Activated CD8-positive, alpha-beta memory T cell treated with anti-CD3 and anti-CD28 coated beads, Interleukin-2, amount 10 ng/mL, durations not matched to agents 7 days and 5 days (primary cell): ENCODE measurements at places on chromosomes 1 and 21. TPM values are rescaled to one million over a fixed set of nuclear protein-coding genes. Genes with fewer than 3 reads are reported as not detected.
A peak's percentile ranks its signal among the peaks of the same experiment; 100 is the strongest.

DNA sequence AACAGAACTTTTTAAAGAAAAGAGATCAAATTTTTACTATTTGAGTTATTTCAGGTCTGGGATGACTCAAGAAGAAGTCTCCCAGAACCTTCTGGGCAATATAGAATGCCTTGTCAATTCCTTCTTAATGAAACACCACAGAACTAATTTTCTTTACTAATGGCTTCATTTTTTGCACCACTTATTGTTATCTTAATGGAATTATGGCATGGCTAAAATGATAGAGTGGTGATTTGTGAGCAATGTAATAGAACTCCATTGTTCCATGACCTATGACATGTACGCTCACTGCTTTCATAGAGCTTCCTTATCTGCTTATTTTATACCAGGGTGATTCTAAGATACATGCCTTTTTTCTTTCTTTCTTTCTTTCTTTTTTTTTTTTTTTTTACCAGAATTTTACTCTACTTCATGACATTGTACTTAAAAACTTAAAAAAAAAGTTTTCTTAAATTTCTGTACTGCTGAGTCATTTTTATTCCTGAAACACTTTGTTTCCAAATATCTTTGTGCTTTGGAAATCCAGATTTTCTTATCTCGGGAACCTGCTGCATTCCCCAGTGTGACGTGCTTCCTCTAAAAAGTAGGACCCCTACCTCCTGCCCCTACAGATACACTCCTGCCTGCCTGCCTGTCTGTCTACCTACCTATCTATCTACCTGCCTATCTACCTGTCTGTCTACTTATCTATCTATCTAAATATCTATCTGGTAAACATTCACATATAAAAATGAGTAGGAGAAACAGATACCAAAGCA lies 284.9 kb downstream of the PBX1 start:
- H3K4me1 ChIP-seq, result no peaks in the 10 kb centered on the region
- H3K27ac ChIP-seq, result no peak overlapping the region

DNA sequence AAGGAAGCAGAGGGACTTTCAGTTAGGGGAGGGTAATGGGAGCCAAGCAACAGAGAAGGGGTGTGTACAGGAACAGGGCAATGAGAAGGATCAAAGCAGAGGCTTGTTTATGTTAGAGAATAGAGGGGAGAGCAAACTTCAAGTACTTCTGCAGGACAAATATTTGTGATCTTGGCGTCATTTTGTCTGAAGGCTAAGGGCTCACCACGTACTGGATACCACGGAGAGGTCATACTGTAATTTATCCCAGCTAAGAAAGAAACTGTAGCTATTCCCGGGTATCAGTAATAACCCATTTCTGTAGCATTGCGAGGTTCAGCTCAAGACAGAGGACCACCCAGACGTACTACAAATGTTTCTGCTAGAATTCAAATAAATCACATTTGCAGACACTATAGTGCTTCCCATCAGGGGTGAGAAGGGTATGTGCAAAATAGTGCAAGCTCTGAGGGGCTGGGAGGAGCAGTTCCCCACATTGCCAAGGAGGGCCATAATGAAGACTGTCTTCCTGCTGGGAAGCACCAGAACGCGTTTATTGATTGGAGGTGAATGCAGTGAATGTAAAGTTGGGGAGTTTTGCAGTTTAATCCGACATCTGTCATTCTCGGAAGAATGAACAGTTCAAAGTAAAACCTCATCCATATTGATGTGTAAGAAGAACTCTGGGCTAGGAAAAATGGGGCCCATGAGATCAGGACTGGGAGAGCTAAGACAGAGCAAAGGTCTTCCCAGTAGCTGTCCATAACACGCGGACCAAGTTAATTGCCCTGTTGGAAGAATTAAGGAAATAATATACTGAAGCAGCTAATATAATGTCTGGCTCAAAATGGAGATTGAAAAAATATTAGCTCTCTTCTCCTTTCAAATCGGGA lies 136.9 kb downstream of the RWDD3 start:
- H3K27ac ChIP-seq, result no peak overlapping the region
- H3K4me3 ChIP-seq, result no peak overlapping the region
- DNase-seq, result no peak
- H3K4me1 ChIP-seq, result no peaks in the 10 kb centered on the region
- no peaks in the 10 kb centered on the region for H3K36me3 ChIP-seq
- no peaks in the 10 kb centered on the region for H3K27me3 ChIP-seq

DNA sequence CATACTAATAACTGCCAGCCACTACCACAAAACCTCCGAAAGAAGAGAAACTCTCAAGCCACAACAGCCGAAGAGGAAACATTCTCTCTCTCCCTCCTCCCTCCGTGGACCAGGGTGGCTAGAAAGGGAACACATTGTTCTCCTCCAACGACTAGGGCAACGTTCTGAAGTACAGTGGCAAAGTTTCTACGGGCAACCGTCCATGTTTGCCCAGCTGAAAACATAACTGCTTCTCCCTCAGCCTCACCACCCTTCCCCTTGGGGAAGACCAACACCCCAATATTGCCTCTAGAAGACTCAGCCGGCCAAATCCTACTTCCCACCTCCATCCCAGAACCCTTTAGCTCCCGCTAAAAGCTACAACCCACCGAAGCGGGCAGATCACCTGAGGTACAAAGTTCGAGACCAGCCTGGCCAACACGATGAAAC lies 2.0 kb downstream of the GLUL start:
- no peak for DNase-seq
- H3K36me3 ChIP-seq, result peaks cover 43% of the 10 kb centered on the region
- peaks cover 26% of the 10 kb centered on the region for H3K4me1 ChIP-seq
- H3K4me3 ChIP-seq, result peak overlapping the region; percentile 80

DNA sequence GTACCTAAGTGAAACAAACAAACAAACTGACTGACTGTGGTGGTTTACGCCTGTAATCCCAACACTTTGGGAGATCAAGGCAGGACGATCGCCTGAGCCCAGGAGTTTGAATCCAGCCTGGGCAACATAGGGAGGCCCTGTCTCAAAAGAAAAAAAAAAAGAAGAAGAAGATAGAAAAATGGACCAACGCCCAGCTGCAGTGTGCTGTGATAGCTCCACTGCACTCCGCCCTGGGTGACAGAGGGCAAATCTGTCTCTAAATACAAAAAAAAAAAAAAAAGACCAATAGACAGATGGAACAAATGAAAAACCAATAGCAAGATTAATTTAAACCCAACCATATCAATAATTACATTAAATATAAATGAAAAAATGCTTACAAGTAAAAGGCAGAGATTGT lies 13.9 kb downstream of the AKR7A3 start:
- peaks cover 6% of the 10 kb centered on the region for H3K36me3 ChIP-seq
- H3K27me3 ChIP-seq, result peaks cover 25% of the 10 kb centered on the region
- H3K4me1 ChIP-seq, result peaks cover 2% of the 10 kb centered on the region
- H3K27ac ChIP-seq, result no peak overlapping the region

- H3K4me3 ChIP-seq, result no peak overlapping the region
- no peaks in the 10 kb centered on the region for H3K27me3 ChIP-seq
- no peaks in the 10 kb centered on the region for H3K4me1 ChIP-seq
Measured at GRCh38 chr21:40385883-40386282, 461.1 kb downstream of the DSCAM start.

GRCh38 chr21:38958940-38959691 lies 153.4 kb downstream of the ETS2 start:
- H3K27me3 ChIP-seq, result peaks cover 1% of the 10 kb centered on the region
- H3K4me3 ChIP-seq, result no peak overlapping the region
- H3K27ac ChIP-seq, result peak overlapping the region; percentile 82
- peaks cover 39% of the 10 kb centered on the region for H3K4me1 ChIP-seq
- peaks cover 14% of the 10 kb centered on the region for H3K36me3 ChIP-seq

- H3K27me3 ChIP-seq, result no peaks in the 10 kb centered on the region
- peaks cover 10% of the 10 kb centered on the region for H3K4me1 ChIP-seq
- no peak overlapping the region for H3K4me3 ChIP-seq
- H3K27ac ChIP-seq, result no peak overlapping the region
- no peak for DNase-seq
Measured at GRCh38 chr21:34513129-34513675, 1.2 kb upstream of the KCNE1 start.

GRCh38 chr1:46334030-46334384 lies 6.6 kb upstream of the NSUN4 start:
- no peak overlapping the region for H3K4me3 ChIP-seq
- peaks cover 3% of the 10 kb centered on the region for H3K4me1 ChIP-seq
- H3K36me3 ChIP-seq, result no peaks in the 10 kb centered on the region
- H3K27me3 ChIP-seq, result no peaks in the 10 kb centered on the region
- DNase-seq, result no peak

DNA sequence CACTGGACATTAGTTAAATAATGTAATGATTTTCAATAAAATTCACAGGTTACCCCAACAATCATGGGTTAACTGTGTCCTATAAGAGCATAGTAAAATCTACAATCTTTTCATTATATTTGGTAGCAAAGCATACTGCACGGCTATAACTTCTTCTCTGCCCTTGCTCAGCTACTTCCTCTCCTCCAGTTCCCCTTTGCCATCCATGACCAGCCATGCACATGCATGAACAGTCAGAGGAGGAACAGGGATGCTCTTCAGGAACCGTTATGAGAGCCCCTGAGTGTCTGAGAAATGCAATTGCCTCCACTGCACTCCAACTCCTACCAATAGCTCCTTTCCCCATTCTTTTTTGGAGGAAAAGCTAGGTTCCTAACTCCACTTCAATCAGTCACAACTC lies 646.7 kb downstream of the LTN1 start:
- H3K36me3 ChIP-seq, result no peaks in the 10 kb centered on the region
- no peaks in the 10 kb centered on the region for H3K27me3 ChIP-seq
- no peak overlapping the region for H3K4me3 ChIP-seq
- H3K4me1 ChIP-seq, result no peaks in the 10 kb centered on the region
- H3K27ac ChIP-seq, result no peak overlapping the region
- no peak for DNase-seq

GRCh38 chr1:116415699-116416533 lies 42.9 kb downstream of the ATP1A1 start:
- no peak overlapping the region for H3K4me3 ChIP-seq
- H3K4me1 ChIP-seq, result peaks cover 62% of the 10 kb centered on the region
- peaks cover 11% of the 10 kb centered on the region for H3K36me3 ChIP-seq
- H3K27ac ChIP-seq, result peak overlapping the region; percentile 54
- DNase-seq, result peak; percentile 55

The ZBTB40 gene
- 17.2 TPM for total RNA-seq

The RAB13 gene
- 6.3 TPM for total RNA-seq

The FAM177B gene
- 0.19 TPM for total RNA-seq

The ARHGAP29 gene
- total RNA-seq, result not detected

The PTPN7 gene
- total RNA-seq, result 228 TPM
